CD8-positive, alpha-beta memory T cell (primary cell): ENCODE measurements at places on chromosomes 4 and X. TPM values are rescaled to one million over a fixed set of nuclear protein-coding genes. Genes with fewer than 3 reads are reported as not detected.

The RNF212 gene
- total RNA-seq: 1.2 TPM

The PCDH18 gene
- not detected for total RNA-seq

The ANKRD50 gene
- 0.20 TPM for total RNA-seq

The PPP2R2C gene
- total RNA-seq: not detected

DNA sequence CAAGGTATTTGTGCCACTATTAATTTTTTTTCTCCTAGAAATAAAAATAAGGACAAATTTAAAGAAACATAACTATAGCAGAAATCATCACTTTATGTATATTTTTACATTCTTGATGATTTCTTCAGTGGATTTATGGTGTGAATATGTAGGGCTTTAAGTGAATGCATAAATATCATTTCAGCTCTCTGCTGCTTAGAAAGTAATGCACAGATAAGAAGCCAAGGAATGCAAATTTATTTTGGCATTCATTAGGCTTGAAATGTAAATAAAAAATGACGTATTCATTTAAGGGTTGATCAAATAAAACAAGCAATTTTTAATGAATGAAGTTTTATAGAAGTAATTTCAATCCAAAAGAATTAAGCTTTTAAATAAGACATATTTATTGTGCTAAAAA is 66.3 kb downstream of the NFKB1 start:
- no peak for DNase-seq

- no peak for DNase-seq
Measured at GRCh38 chr4:89496851-89497250, 189.3 kb upstream of the GPRIN3 start.

DNA sequence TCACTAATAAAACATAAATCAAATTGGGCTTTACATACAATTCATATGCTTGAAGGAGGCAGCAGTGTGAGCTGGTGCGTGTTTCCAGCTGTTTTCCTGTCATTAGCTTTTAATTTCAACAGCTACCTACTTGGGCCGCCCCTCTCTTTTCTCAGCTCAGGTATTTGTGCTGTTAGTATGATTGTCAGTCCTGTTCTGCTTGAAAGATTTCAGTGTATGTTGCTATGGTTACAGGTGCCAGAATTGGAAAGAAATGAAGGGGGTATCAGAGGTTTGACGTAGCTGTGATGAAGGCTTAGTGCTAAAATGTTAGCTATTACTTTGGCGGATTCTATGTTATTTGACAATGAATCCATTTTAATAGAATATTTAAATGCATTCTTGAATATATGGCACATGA is 440.3 kb downstream of the ZIC3 start:
- DNase-seq: no peak

GRCh38 chr4:183118141-183118540 is 19.1 kb downstream of the WWC2 start:
- no peak for DNase-seq
